ENCODE measurements at places on chromosomes 2 and 18.

DNA sequence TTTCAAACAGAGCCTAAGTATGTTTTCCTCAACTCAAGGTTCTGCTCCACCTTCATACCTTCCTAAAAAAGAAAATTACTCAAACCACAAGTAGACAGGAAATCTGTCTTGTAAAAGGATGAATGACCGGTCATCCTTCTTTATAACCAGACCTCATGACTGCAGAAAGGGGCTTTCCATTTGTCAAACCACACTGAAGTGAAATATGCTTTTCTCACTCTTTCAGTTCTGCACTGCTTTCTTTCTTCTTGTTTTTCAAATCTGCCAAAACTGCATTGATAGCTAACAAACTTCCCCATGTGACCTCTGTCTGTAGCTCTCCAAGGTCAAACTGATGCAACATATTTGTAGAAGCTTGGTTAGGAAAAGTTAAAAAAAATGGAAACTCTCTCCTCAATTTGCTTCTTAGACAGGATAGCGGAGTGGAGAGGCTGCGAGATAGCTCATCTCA is 308.9 kb upstream of the CCDC68 start:
- no peak for DNase-seq

DNA sequence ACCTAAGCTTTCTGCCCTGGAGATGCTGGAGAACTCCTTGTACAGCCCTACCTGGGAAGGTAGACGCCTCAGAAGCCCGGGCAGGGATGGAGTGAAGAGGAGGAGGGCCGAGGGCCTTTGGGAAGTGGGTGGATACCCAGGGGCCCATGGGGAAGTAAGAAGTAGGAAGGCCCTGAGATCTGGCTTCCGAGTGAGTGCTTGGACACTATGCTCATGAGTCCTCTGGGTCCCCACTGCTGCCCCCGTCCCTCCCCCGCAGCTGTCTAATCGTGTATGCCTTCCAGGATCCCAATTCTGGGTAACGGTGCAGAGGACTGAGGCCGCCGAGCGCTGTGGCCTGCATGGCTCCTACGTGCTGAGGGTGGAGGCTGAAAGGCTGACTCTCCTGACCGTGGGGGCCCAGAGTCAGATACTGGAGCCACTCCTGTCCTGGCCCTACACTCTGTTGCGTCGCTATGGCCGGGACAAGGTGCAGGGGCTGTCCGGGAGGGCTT is 1.1 kb downstream of the DOK1 start:
- DNase-seq = no peak

DNA sequence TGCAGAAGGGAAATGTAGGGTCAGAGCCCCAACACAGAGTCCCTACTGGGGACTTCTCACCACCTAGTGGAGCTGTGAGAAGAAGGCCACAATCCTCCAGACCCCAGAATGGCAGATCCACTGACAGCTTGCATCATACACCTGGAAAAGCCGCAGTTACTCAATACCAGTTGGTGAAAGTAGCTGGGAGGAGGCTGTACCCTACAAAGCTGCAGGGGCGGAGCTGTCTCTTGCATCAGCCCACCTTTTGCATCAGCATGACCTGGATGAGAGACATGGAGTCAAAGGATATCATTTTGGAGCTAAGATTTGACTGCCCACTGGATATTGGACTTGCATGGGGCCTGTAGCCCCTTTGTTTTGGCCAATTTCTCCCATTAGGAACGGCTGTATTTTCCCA is 237.3 kb downstream of the CALCRL start:
- no peak for DNase-seq

DNA sequence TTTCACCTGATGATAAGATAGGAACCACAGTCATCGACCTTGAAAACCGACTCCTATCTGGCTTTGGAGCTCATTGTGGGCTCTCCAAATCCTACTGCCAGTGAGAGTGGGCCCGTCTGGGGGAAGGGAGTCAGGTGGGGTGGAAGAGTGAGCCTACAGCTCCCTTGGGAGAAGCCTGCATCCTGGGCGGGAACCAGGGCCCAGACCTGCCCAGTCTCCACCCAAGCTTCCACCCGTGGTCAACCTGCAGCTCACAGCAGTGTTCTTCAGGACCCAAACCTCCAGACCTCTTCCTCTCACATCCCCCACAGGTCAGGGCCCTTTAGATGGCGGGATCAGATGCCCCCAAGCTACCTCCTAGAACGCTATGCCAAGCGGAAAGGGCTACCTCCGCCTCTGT is 40.2 kb downstream of the LMAN2L start:
- DNase-seq = no peak
